ENCODE measurements at places on chromosomes 3 and 15.

DNA sequence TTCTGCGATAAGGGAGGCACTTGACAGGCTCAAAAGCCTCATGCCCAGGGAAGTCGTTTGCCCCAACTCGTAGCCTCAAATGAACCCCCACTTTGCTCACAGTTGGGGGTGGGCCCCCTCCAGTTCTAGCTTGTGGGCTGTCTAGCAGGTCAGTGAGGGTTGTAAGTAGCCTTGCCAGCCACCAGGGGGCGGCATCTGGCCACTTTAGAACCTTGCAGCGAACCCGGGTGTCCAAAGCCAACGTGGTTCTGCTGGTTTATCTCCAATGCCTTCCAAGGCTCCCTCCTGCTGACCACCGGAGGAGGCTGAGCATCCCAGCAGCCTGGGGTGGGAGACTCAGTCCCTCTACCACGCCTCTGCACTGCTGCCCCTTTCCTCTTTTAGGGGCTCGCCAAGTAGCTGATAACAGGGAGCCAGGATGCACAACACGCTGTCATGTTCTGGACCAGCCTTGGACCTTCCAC, 9.2 kb upstream of the RBSN start:
- DNase-seq: peak; percentile 68

DNA sequence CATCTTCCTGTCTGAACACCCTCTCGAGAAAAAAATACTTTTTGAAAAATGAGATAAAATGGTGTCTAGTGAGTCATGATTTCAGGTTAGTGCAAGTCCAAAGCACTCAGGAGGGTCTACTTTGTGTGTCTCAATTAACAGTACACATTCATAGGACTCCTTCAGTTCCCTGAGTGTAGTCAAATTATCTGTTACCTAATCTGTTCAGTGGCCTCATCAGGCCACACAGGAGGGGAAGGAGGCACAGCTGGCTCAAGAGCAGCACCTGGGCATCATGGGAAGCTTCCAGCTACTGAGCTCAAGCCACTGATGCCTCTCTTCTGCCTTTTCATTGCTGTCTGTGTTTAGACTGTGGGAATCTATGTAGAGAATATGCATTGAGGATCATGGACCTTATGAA, 341.4 kb upstream of the SGO1 start:
- DNase-seq: no peak

GRCh38 chr3:71397726-71398125, 185.8 kb downstream of the FOXP1 start:
- no peak for DNase-seq

GRCh38 chr15:44319385-44319784, 30.9 kb downstream of the GOLM2 start:
- DNase-seq: no peak

DNA sequence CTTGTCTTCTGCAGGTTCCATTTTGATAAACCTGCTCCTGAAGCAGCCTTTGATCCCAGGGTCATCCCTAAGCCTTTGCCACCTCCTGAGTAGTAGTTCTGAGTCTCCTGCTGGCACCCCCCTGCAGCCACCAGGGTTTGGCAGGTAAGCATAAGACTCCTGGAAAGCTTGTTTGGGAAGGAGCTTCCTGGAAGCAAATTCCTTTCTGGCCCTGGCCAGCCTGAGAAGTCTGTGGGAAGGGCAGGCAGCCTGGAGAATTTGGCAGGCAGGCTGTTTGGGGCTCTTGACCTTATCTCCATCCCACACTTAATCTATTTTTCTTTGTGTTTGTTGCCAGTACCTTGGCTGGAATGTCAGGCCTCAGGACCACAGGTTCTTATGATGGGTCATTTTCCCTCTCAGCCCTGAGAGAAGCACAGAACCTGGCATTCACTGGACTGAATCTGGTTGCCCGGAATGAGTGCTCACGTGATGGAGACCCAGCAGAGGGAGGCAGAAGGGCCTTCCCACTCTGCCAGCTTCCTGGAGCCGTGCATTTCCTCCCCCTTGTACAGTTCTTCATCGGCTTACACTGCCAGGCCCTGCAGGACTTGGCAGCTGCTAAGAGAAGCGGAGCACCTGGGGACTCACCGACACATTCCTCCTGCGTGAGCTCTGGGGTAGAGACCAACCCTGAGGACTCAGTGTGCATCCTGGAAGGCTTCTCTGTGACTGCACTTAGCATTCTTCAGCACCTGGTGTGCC, 13.4 kb downstream of the ATRIP start:
- DNase-seq: no peak

Data from fibroblast of the conjunctiva (primary cell).